Stimulated activated CD8-positive, alpha-beta memory T cell treated with anti-CD3 and anti-CD28 coated beads, Interleukin-15, amount 100 ng/mL, for 1 hour (primary cell): ENCODE measurements at places on chromosomes 11 and 22.

GRCh38 chr11:40253166-40253565 is 1206.3 kb downstream of the LRRC4C start:
- DNase-seq: no peak

DNA sequence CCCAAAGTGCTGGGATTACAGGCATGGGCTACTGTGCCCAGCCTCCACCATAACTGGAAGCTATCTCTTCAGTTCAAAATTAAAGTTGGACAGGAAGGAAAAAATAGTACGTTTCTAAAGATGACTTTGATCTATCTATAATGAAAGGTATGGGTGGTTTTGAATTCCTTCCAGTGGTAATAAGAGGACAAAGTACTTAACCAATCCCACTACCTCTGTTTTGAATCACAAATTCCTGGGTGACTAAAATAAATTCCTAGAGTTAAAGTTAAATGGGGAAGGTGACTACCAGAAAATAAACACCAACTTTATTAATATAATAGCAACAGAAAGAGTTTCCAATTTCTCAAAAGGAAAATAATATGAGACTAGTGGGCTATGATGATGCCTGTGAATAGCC is 9.1 kb downstream of the PHF5A start:
- DNase-seq: no peak

- no peak for DNase-seq
Observed at GRCh38 chr11:35711173-35711910, 48.8 kb downstream of the TRIM44 start.

- DNase-seq: no peak
Observed at GRCh38 chr11:128862908-128863660, 4.0 kb downstream of the KCNJ1 start.

- no peak for DNase-seq
Observed at GRCh38 chr22:28442264-28442710, 237.4 kb downstream of the TTC28 start.

- no peak for DNase-seq
Observed at GRCh38 chr22:50157709-50158375, 12.7 kb upstream of the PANX2 start.

GRCh38 chr11:61775606-61776554 is 16.5 kb downstream of the TMEM258 start:
- DNase-seq: no peak

DNA sequence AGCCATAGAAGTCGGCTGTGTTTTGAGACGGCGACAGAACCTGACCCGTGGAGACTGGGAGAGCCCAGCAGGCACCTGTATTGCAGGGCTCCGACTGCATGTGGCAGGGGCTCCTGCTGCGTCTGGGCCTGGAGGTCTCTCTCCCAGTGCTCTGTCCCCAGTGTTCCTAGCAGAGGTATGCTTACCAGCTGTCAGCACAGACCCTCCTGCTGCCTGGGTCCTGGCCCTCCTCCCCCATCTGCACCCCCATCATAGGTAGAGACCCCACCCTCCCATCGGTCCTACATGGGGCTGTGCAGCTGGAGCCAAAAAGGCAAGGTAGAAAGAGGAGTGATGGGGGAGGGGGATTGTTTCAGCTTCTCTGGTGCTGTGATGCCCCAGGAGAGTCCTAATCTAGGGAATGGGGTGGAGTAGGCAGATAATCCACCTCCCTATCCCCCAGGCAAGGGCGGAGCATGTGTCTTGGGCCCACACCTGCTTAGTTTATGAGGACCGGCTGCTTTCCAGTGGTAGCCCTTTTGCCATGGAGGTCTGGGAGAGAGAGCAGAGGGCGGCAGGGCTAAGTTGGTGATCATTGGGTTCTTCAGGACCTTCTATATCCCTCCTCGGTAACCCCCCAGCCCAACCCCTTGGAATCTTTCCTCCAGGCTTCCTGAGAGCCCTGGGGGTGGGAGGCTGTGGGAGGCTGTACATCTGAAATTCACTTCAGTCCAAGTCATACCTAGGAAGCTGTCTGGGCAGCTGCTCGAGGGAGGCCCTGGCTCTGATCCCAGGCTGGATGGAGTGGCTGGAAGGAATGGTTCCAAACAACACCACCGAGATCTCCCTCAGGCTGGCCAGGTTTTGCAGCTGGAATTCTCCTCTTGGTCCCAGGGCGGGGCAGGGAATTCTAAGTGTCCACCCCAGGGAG is 5.3 kb downstream of the SLC7A4 start:
- no peak for DNase-seq

- no peak for DNase-seq
Observed at GRCh38 chr11:65435411-65435931, 12.9 kb downstream of the NEAT1 start.

DNA sequence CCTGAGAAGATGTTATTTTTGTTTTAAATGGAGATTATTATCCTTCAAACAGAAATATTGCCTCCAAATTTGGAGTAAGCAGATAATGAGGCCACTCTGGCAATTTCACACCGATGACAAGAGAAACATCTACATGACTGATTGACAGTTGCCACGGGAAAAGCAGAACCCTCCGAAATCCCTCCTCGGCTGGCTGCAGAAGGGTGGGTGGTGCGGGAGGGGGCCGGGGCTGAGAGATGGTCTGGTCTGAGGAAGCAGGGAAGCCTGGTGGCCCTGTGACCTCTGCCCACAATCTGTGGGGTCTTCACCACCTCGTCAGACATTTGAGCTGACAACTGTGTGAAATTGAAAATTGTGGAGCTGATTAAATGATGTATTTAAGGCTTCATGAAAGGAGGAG is 503.2 kb downstream of the MN1 start:
- DNase-seq: no peak
